ENCODE measurements at places on chromosomes 5 and 9.

DNA sequence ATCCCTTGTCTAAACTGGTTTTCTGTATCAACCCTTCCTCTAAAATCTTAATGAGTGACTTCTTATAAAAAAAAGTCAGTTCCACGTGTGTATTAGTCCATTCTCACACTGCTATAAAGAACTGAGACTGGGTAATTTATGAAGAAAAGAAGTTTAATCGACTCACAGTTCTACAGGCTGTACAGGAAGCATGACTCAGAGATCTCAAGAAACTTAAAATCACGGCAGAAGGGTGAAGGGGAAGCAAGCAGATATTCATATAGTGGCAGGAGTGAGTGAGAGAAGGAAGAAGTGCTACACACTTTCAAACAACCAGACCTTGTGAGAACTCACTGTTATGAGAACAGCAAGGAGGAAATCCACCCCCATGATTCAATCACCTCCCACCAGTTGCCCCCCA lies 307.8 kb upstream of the ARRDC3 start:
- DNase-seq = no peak

- no peak for DNase-seq
These were observed 2.5 kb downstream of the TMEM252 start for GRCh38 chr9:68538200-68538599.

DNA sequence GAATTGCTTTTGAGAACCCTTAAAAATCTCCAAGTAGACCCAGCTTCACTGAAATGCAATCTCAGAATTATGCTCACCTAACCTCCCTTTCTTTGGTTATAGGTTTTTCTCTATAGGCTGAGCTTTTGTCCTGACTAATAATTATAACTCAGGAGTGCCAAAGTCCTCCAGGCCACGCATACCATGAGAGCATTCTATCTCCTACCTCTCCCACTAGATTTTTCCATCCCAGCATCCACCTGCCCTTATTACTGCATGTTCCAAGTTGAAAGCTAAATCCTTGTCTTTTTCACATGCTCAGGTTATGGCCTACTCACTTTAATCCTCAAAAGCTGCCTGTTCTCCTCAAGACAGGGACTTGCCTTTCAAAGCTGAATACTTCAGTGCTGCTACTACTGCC lies 22.1 kb downstream of the ZNF346 start:
- no peak for DNase-seq

DNA sequence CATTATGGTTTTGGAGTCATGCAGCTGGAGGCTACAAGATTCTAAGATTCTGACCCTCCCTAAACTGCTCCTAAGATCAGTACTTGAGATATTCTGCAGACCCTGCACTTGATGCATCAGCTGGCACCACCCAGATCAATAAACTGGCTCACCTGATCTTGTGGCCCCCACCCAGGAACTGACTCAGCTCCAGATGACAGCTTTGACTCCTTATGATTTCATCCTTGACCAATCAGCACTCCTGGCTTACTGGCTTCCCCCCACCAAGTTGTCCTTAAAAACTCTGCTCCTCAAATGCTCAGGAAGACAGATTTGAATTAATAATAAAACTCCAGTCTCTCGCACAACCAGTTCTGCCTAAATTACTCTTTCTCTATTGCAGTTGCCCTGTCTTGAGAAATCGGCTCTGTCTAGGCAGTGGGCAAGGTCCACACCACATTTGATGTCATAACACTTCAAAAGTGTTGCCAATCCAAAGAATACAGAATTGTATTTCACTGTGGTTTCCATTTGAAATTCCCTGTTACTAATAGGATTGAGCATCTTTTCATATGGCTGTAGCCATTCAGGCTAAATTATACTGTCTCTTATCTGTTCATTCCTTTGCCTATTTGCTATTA lies 14.8 kb upstream of the SLC30A5 start:
- no peak for DNase-seq

- no peak for DNase-seq
These were observed 39.4 kb upstream of the GRAMD2B start for GRCh38 chr5:126383776-126384175.

- no peak for DNase-seq
These were observed 32.5 kb upstream of the HMCN2 start for GRCh38 chr9:130232899-130233586.

DNA sequence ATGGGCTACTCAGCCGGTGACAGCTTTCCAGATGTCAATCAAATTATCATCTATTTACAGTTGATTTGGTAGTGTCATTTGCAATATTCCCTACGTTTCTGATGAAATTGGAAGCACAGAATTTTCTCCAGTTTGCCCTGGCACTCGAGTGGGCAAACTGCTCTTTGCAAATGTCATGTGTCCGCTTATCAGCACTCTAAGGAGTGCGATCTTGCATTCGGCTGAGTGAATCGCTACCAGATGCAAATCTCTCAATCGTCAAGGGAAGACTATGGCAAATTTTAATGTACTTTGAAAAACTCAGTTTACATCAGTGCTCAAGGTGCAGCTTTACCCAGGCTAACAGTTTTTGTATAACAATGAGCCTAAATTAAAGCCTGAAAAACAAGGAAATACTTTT lies 66.8 kb downstream of the BNC2 start:
- no peak for DNase-seq

- DNase-seq = no peak
These were observed 118.2 kb downstream of the BOD1 start for GRCh38 chr5:173498286-173498685.

DNA sequence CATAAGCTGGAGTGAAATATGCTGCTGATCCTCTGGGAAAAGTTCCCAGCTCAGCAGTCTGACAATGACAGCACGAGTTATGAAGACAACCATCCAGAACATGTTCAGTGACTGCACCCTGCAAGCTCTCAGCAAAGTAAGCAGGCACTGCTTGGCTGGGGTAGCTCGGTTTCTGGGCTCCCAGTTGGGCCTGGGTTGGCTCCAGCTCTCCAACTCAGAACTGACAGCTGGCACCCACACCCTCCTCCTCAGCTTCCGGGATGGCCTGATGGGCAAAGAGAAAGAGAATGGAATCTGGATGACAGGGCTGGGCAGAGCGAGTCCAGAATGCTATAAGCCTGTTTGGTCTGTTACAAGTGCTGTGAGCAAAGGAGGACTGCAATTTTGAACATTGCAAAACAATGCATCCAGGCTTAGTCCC lies 185.0 kb downstream of the CSNK1G3 start:
- DNase-seq = no peak

DNA sequence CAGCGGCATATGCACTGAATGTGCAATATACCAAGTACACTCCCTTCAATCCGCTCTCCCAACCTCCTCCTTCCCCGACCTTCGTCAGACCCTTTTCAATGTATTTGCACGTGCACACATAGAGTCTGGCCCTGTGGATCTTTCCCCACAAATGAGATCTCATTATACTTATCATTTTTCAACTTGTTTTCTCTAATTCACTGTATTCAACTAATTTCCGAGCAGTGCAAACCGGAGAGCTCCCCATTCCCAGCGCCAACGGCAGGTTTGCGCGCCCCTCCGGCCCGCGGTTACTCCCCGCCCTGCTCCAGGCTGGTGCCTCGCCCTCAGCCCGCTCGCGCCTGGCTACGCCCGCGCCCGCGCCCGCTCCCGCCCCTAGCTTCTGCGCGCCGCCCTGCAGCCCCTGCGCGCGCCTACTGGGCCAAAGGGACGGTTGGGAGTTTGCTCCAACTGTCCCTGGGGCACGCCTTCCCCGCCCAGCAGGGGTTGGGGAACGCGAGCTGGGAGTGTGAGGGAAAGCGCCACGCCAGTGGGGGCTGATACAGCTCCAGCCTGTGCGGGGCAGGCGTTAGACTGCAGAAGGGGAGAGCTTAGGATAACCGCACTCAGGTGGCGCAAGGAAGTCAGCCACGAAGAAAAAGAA lies 3.3 kb upstream of the CDC20B start:
- no peak for DNase-seq

DNA sequence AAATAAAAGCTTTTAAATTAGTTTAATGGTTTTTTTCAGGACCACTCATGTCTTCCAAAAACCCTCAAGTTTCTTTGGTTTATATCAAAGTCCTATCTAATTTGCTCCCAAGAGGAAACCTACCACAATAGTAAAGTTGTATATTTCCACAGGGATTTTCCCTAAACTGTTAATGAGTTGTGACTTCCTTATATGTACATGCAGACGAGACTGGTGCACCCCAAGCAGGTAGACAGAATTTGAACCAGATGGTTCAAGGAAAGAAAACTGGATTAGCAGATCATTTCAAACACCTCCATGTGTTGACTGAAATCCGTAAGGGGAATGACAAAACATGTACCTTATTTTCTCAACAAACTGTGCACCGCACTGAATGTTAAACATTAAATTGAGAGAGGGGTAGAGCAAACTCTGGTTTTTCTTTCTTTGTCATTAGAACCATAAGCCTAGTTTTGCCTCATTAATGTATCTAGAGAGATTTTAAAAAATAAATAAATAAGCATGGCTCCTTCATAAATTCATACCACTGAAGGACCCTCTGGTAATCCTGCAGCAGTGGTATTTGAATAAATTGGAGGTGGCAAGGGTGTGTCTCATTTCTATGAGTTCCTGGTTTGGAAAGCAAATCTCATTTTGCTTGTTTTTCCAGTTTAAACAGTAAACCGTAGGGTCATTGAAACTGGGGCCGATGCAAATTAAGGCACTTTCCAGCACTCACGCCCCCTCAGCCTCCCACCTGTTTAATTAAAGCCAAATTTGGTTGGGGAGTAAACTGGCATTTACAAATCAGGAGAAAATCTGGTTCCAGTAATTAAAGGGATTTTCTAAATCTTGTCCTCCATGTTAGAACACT lies 51.1 kb downstream of the ENC1 start:
- DNase-seq = no peak

DNA sequence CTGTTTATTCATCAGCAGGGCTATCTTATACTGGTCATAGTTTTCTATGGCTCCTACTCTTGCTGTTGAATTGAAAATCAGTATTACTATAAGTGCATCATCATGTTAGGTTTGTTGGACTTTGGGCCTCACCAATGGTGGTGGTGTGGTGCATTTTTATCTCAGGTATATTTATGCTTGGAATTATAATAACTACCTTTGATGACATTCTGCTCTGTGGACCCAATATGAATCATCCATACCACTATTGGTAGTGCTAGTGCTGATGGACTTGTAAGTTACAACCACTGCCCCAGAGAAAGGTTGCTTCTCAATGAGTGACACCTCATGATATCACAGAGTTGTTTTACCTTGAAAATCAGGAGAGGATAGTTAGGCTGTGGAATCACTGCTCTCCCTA lies 28.0 kb downstream of the IL9 start:
- DNase-seq = no peak

DNA sequence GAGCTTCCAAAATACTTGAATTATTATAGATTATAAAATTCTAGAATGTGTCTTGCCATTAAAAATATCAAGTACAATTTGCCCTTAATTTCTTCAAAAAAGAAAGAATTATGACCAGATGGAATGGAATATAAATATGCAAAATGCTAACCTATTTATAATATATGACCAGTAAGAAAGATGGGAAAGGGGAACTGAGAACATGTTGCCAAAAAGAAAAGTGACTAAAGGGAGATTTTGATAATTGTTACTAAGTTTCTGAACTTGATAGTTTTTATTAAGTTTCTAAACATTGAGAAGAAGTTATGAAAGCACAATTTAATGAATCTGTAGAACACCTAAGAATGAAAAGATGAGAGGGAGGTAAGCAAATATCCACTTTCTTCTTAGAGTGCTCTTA lies 188.4 kb upstream of the NR4A3 start:
- no peak for DNase-seq

DNA sequence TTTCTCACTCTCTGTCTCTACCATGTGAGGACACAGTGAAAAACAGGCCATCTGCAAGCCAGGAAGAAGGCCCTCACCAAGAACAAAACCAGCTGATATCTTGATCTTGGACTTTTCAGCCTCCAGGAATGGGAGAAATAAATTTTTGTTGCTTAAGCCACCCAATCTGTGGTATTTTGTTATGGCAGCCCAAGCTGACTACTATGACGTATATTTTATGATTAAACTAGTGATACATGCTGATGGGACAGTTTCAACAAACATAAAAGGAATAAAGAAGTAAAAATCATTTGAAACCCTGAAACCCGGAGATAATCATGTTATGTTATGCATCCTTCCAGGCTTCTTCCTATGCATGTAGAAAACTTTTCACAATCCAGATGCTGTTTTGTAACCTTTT lies 71.5 kb upstream of the ERBIN start:
- no peak for DNase-seq

Measured in effector memory CD4-positive, alpha-beta T cell (primary cell).